ENCODE measurements at places on chromosomes 11 and 22.

DNA sequence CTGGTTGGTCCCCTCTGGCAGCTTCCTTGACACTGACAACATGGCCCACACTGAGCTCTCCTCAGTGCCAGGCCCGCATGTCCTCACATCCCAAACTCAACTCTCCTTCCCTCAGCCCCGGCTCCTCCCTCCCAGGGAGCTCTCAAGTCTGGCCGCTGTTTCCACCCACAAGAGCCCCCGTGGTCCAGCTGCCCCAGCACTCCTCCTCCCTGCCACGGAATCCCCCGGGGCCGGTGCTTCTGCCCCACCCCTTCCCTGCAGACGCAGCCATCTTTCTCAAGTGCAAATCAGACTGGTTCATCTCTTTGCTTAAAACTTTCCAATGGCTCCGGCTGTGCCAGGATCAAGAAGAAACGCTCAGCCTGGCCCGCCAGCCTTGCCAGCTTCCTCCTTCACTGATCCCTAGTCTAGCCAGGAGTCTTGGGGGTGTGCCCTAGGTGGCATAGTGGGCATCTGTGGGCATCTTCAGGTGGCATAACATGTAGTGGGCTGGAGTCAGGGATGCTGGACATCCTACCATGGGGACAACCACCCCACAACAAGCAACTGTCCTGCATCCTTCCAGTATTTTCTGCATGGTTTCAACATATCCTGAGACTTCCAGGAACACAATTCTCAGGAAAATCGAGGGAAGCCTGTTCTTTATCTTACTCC, 22.3 kb upstream of the RASL10A start:
- H3K27ac ChIP-seq: no peak overlapping the region
- peaks cover 29% of the 10 kb centered on the region for H3K36me3 ChIP-seq
- peaks cover 32% of the 10 kb centered on the region for H3K4me1 ChIP-seq
- no peak overlapping the region for H3K4me3 ChIP-seq
- DNase-seq: no peak
- H3K27me3 ChIP-seq: no peaks in the 10 kb centered on the region

- no peak overlapping the region for H3K4me3 ChIP-seq
- no peaks in the 10 kb centered on the region for H3K36me3 ChIP-seq
- no peaks in the 10 kb centered on the region for H3K27me3 ChIP-seq
- H3K4me1 ChIP-seq: no peaks in the 10 kb centered on the region
- no peak overlapping the region for H3K27ac ChIP-seq
Measured at GRCh38 chr11:76114238-76114637, 92.1 kb downstream of the WNT11 start.

GRCh38 chr11:14314127-14314526, 44.9 kb downstream of the RRAS2 start:
- H3K27ac ChIP-seq: no peak overlapping the region
- H3K27me3 ChIP-seq: no peaks in the 10 kb centered on the region
- DNase-seq: no peak
- no peaks in the 10 kb centered on the region for H3K36me3 ChIP-seq
- H3K4me1 ChIP-seq: peaks cover 37% of the 10 kb centered on the region
- no peak overlapping the region for H3K4me3 ChIP-seq

DNA sequence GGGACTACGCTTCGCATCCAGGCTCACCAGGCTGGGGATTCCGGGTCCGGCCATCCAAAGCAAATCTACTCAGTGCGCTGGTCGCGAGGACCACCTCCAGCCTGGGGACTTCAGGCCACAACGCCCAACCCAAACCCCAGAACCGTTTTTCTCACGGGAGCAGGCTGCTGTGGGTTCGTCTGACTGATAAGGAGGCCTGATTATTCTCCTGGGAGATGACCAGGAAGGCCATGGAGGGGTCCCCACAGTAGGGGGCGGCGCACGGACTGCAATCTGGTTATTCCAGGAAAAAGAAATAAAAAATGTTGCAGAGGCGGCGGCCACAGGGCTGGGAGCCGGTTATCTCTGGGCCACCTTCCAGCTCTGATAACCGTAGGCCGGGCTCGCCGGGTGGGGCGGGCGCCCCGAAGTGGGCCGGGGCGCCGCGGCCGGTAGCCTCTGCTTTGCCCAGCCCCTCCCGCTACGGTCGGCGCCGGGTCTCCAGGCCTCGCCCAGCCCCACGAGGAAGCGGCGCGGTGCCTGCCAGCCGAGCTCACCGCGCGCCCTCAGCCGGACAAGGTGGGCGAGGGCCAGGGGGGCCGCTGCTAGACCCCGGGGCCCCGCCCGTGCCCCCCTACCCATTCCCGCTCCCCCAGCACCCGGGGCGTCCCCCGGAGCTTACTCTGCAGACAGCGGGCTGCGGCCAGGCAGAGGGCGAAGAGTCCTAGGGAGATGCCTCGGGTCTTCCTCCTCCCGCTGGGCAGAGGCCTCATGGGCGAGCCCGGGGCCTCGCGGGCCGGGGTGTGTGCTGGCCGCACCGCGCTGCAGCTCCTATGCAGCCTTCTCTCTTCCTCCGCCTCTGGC, 446 bp downstream of the VSTM5 start:
- H3K4me1 ChIP-seq: peaks cover 15% of the 10 kb centered on the region
- H3K27me3 ChIP-seq: no peaks in the 10 kb centered on the region
- no peak for DNase-seq

- no peak for DNase-seq
- no peaks in the 10 kb centered on the region for H3K36me3 ChIP-seq
- H3K4me3 ChIP-seq: no peak overlapping the region
- no peak overlapping the region for H3K27ac ChIP-seq
- no peaks in the 10 kb centered on the region for H3K4me1 ChIP-seq
Measured at GRCh38 chr11:114187173-114187572, 109.0 kb upstream of the NNMT start.

- H3K27ac ChIP-seq: no peak overlapping the region
- H3K27me3 ChIP-seq: no peaks in the 10 kb centered on the region
- no peak for DNase-seq
- peaks cover 21% of the 10 kb centered on the region for H3K4me1 ChIP-seq
- peaks cover 2% of the 10 kb centered on the region for H3K36me3 ChIP-seq
- H3K4me3 ChIP-seq: no peak overlapping the region
Measured at GRCh38 chr11:122701143-122701542, 45.6 kb downstream of the UBASH3B start.

DNA sequence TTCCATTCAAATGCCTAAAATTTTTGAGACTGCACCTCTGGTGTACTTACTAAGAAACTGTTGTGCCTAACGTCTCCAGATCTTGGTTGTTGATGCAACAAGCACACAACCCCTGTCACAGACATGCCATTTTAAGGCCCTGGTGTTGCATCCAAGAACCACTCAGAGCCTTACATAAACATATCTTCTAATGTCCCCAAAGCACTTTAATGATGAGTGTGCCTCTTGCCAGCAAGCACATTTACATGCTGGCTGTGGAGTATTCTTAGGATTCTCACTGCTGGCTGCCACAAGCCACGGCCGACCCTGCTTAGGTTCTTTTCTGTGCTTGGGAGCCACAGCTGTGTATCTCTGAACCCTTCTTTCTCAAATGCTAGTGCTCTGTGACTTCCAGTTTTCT, 201.4 kb downstream of the ADAMTS15 start:
- no peak for DNase-seq
- H3K4me3 ChIP-seq: no peak overlapping the region
- H3K36me3 ChIP-seq: no peaks in the 10 kb centered on the region
- no peaks in the 10 kb centered on the region for H3K27me3 ChIP-seq
- no peak overlapping the region for H3K27ac ChIP-seq

- no peaks in the 10 kb centered on the region for H3K36me3 ChIP-seq
- H3K4me3 ChIP-seq: no peak overlapping the region
- H3K4me1 ChIP-seq: peaks cover 31% of the 10 kb centered on the region
Measured at GRCh38 chr11:95102733-95103132, 13.1 kb downstream of the ENDOD1 start.

DNA sequence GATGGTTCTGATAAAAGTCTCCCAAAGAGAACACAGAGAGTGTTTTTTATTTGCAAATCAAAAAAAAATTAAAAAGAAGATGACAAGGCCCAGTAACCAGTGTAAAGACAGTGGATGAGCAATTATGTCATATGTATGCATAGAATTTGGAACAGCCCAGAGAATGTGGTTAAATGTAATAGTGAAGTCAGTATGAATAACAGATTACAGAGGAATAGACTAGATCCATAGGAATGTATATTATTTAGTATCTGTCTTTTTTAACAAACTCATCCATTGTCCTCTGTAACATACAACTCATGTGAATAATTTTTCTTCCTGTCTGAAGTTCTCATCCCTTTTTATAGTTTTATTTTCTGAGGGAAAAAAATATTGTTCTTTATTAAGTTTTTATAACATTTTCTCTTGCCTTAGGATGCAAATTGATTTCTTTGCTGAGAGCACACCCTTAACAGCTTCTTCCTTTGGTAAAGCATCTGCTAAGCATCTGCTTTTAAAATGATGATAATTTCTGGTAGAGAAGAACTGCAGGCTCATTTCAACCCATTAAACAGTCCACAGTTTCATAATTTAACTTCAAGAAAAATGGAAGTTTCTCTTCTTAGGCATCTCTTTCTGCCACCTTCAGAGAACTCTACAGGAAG, 266.5 kb upstream of the MTNR1B start:
- H3K27ac ChIP-seq: peak overlapping the region; percentile 82
- DNase-seq: peak; percentile 56
- no peaks in the 10 kb centered on the region for H3K36me3 ChIP-seq
- peaks cover 48% of the 10 kb centered on the region for H3K4me1 ChIP-seq
- H3K4me3 ChIP-seq: no peak overlapping the region
- H3K27me3 ChIP-seq: no peaks in the 10 kb centered on the region

GRCh38 chr11:78595436-78596130, 20.9 kb upstream of the NARS2 start:
- no peak for DNase-seq
- H3K4me3 ChIP-seq: no peak overlapping the region
- H3K36me3 ChIP-seq: no peaks in the 10 kb centered on the region
- H3K4me1 ChIP-seq: peaks cover 14% of the 10 kb centered on the region
- H3K27me3 ChIP-seq: no peaks in the 10 kb centered on the region

- peaks cover 61% of the 10 kb centered on the region for H3K36me3 ChIP-seq
- DNase-seq: no peak
- H3K4me1 ChIP-seq: peaks cover 15% of the 10 kb centered on the region
- H3K4me3 ChIP-seq: no peak overlapping the region
Measured at GRCh38 chr11:72018171-72018570, 19.5 kb downstream of the IL18BP start.

DNA sequence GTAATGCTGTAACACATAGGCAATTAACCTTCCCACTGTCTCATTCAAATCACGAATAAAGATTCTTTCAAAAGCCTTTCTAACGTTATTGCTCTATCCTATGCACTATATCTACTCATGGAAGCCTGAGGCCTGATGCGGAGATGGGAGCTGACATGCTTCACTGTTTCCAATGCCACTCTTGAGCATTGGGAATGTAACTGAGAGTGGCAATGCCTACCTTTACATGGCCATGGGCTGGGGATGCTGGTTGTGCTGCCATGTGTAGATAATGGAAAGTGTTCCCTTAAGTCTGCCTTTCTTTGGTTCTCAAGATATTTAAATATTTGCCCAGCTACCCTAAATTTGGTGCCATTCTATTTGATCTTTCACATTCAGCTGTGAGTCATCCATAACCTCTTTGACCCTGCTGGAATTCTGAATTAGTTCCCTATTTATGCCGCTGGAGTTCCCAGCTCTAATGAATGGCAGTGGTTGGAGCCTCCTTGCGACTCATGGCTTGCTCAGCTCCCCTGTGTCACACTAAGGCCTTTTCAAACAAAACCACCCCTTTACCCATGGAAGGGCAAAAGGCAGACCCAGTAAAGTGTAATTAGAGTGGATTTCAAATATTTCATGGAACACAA, 21.4 kb upstream of the DKK3 start:
- no peak overlapping the region for H3K27ac ChIP-seq
- no peak for DNase-seq

DNA sequence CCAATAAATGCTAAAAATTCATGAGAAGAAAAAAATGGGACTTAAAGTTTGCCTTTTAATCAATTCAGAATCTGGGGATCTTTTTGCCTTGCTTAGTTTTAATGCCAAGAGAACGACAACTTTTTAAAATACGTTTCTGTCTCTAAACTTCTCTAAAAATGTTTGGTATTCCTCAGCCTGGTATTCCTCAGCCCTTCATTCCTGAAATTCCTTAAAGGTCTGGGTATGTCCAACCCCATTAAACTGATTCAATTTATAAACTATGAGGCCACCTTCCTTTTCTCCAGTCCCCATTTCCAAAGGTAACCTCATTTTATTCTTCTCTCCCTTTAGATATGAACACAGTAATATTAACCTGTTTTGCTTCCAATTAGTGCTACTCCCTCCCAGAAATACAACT, 16.6 kb downstream of the POLA2 start:
- H3K4me1 ChIP-seq: peaks cover 27% of the 10 kb centered on the region
- H3K36me3 ChIP-seq: peaks cover 33% of the 10 kb centered on the region
- H3K4me3 ChIP-seq: no peak overlapping the region
- no peak for DNase-seq

GRCh38 chr11:107151158-107151557, 132.9 kb upstream of the GUCY1A2 start:
- H3K27ac ChIP-seq: no peak overlapping the region
- DNase-seq: no peak
- no peaks in the 10 kb centered on the region for H3K36me3 ChIP-seq
- no peaks in the 10 kb centered on the region for H3K27me3 ChIP-seq
- H3K4me3 ChIP-seq: no peak overlapping the region

- H3K4me3 ChIP-seq: no peak overlapping the region
- peaks cover 28% of the 10 kb centered on the region for H3K27me3 ChIP-seq
- no peaks in the 10 kb centered on the region for H3K4me1 ChIP-seq
- no peak overlapping the region for H3K27ac ChIP-seq
- no peak for DNase-seq
- H3K36me3 ChIP-seq: no peaks in the 10 kb centered on the region
Measured at GRCh38 chr11:119641983-119642745, 86.8 kb downstream of the NECTIN1 start.

DNA sequence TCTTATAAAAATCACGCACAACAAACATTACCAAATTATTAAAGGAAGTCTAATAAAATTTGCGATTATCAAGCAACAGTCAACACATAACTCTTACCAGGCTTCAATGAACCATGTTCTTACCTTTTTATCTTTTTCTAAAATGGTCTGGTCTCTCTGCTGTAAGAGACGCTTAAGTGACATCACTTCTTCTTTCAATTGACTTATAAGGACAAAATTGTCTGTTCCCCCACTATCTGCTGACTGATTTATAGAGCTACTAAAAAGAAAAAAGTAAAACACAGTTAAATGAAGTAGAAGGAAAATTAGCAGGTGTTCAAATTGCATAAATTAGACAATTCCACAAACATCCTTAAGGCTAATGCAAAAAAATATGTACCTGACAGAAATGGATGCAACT, 10.9 kb downstream of the FAM76B start:
- no peak for DNase-seq
- no peak overlapping the region for H3K27ac ChIP-seq
- H3K4me1 ChIP-seq: no peaks in the 10 kb centered on the region
- no peaks in the 10 kb centered on the region for H3K27me3 ChIP-seq
- H3K4me3 ChIP-seq: no peak overlapping the region
- H3K36me3 ChIP-seq: peaks cover 10% of the 10 kb centered on the region

DNA sequence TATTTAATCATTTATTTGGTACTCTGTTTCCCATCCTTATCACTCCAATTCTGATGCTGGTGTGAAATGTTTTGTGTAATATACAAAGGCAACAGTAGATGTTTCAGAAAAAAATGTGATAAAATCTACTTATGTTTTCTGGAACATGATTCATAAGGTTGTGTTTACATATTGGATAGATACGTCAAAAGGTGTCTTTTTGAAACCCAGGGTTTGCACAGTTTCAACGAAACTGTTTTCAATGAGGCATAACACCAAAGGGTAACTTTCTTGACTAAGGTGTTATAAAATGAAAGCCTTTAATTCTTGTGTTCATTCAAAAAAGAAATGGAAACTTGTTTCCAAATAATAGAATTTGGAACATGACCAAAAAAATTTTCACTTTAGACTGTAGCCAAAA, 33.8 kb upstream of the HSD17B12 start:
- peaks cover 1% of the 10 kb centered on the region for H3K36me3 ChIP-seq
- H3K27ac ChIP-seq: no peak overlapping the region
- H3K27me3 ChIP-seq: no peaks in the 10 kb centered on the region
- H3K4me3 ChIP-seq: no peak overlapping the region
- H3K4me1 ChIP-seq: peaks cover 6% of the 10 kb centered on the region

Data from keratinocyte (primary cell).